ENCODE measurements at places on chromosomes 2 and 18.

DNA sequence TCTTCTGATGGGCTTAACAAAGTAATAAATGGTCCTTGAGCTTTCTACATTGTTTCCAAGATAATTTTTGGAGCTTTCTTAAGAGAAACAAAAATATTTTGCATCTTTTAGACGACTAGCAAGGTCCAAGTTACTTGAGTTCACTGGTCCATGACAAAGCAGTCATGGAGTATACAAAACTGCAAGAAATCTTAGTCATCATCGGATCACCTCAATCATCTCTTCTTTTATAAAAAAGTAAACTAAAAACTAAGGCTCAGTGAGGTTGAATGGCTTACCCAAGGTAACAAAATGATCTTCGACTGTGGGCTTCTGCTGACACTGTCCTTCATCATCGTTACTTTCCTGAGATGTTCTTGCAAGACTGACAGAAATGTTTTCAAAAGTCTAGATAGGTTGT is 11.9 kb downstream of the FIGN start:
- no peak for DNase-seq

- DNase-seq = no peak
Observed at GRCh38 chr2:191983186-191983585, 136.3 kb upstream of the CAVIN2 start.

DNA sequence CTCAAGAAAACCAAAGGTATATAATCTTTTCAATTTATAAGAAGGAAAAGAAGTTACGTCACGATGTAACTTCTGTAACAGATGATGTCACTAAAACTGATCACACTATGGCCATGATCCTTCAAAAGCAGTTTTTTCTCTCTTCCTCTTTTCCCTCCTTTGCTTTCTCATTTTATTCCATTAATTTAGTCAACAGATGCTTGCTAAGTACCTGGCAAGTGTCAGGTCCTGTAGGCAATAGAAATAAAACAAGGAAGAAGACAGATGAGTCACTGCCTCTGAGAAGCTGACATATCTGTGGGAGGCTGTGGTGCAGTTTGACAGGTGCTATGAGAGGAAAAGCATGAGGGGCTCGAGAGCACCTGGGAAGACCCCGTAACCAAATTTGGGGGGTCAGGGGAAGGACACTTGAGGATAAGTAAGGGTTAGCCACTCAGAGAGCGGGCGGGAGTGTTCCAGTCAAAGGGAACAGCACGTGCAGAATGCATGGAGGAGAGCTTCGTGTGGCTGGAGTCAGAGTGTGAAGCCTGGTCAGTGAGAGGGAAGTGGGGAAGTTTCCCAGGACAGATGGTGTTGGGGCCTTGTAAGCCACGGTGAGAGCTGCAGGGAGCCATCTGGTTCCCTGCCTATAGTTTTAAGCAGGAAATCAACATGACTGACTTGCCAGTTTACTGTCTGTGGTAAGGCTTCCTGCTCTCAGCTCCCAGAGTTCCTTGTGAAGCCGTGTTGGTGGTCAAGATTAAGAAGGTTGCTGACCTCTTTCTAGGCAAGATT is 198.8 kb upstream of the FOSL2 start:
- DNase-seq = peak; percentile 87

GRCh38 chr2:230416061-230416721 is at the start of gene SP100:
Gene SP100 (plus strand): TSS chr2:230416201. CDS start chr2:230416297, 96 bp downstream.
- no peak for DNase-seq

Measured in DMS 273 treated with DMSO at 0.1 percent for 48 hours (cell line).